ENCODE measurements at places on chromosomes 5 and 9. TPM values are rescaled to one million over a fixed set of nuclear protein-coding genes. Genes with fewer than 3 reads are reported as not detected.
A peak's percentile ranks its signal among the peaks of the same experiment; 100 is the strongest.

The NUDT2 gene
- total RNA-seq = 21.9 TPM

The ANKRD20A1 gene
- 2.4 TPM for total RNA-seq

The IRGM gene
- 2.1 TPM for total RNA-seq

The FRMPD1 gene
- not detected for total RNA-seq

The MARVELD2 gene
- total RNA-seq = 0.66 TPM

The INSYN2B gene
- total RNA-seq = not detected

The FBXL7 gene
- total RNA-seq = not detected

The FAM200C gene
- 0.76 TPM for total RNA-seq

The TLX3 gene
- total RNA-seq = not detected

DNA sequence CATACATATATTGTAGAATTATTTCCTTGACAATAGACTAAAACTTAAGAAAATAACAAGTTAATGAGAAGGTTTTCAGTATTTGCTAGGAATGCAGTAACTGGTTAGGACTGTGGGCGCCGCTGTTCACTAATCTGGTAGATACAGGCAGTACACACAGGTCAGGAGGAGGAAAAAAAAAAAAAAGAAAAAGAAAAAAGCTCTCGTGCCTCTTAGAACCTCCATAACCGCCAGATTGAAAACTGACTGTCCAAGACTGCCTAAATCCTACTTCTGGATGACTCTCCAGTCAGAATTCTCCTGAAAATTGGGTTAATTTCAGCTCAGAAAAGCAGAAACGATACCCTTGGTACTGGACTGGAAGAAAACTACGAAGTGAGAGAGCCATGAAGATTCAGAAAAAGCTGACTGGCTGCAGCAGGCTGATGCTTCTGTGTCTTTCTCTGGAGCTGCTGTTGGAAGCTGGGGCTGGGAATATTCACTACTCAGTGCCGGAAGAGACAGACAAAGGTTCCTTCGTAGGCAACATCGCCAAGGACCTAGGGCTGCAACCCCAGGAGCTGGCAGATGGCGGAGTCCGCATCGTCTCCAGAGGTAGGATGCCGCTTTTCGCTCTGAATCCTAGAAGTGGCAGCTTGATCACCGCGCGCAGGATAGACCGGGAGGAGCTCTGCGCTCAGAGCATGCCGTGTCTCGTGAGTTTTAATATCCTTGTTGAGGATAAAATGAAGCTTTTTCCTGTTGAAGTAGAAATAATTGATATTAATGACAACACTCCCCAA lies at the start of gene PCDHGA1:
TSS of gene PCDHGA1 (plus strand) at position 216 of the 782 bp plus-strand sequence.
- no peak for DNase-seq
- peaks cover 51% of the 10 kb centered on the region for H3K27me3 ChIP-seq
- no peaks in the 10 kb centered on the region for H3K36me3 ChIP-seq
- H3K4me1 ChIP-seq = peaks cover 6% of the 10 kb centered on the region

DNA sequence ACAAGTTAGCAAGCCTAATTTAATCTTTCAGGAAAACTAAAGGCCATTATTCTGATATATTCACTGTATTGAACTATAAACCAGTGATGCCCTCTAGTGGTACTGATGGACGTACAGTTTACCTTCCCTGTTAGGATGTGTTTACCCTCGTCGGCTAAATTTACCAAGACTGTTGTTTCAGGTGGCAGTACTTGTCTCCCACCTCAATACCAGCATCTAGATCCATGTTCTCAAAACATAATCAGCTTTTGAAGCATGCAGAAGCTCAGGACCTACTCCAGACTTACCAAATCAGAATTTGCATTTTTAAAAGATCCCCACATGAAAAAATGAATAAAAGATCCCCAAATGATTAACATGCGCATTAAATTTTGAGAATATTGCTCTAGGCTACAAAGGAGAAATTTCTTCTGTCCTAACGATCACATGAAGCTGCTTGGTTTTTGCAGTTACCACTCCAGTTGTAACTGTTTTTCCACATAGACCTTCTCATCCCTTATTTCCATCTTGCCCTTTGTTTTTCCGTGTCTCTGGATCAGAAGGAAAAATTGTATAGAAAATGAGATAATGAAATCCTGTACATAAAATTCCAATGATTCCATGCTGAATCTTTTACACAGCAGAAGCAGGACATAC lies 3.2 kb upstream of the BAAT start:
- H3K27me3 ChIP-seq = no peaks in the 10 kb centered on the region
- DNase-seq = no peak
- H3K27ac ChIP-seq = peak overlapping the region; percentile 15
- no peak overlapping the region for H3K4me3 ChIP-seq

DNA sequence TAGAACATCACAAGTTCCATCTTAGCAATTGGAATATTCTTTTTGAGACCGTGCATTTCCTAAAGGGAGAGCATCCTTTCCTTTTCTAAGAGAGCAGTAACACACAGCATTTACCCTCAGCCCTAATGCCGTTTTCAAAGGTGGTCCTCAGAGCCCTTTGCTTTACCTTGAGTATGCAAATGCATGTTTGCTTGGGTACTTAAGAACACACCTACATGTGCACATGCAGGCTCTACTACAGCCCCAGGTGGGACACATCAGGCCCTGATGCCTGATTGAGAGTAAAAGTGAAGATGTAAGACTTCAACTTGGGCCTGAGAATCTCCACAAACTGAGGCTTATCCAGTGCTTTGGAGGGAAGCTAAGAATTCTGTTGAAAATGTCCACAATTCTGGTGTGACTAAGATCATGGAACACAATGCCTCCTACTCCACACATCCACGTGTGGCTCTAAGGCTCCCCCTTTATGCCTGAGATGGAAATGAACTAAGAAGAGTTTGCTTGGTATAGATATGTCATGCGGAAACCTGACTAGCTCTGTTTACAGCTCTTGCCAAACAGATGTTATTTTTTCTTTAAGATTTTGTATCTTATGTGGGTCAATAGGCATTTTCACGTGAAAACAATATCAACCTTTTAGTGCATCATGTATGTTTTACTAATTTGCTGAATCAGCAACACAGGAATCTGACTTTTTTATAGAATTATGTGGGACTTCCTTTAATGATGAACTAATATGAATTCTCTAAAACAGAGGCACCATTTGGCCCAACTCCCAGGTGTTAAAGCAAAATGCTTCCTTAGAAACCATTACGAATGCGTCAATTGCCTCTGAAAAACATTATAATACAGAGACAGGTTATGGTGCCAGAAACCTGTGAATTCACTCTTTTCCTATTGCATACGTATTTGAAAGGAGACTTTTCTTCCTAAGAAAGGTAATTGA lies 48.9 kb upstream of the SLC2A8 start:
- no peaks in the 10 kb centered on the region for H3K36me3 ChIP-seq
- no peak for DNase-seq
- peaks cover 4% of the 10 kb centered on the region for H3K27me3 ChIP-seq
- H3K27ac ChIP-seq = no peak overlapping the region
- H3K4me1 ChIP-seq = no peaks in the 10 kb centered on the region
- H3K4me3 ChIP-seq = no peak overlapping the region

DNA sequence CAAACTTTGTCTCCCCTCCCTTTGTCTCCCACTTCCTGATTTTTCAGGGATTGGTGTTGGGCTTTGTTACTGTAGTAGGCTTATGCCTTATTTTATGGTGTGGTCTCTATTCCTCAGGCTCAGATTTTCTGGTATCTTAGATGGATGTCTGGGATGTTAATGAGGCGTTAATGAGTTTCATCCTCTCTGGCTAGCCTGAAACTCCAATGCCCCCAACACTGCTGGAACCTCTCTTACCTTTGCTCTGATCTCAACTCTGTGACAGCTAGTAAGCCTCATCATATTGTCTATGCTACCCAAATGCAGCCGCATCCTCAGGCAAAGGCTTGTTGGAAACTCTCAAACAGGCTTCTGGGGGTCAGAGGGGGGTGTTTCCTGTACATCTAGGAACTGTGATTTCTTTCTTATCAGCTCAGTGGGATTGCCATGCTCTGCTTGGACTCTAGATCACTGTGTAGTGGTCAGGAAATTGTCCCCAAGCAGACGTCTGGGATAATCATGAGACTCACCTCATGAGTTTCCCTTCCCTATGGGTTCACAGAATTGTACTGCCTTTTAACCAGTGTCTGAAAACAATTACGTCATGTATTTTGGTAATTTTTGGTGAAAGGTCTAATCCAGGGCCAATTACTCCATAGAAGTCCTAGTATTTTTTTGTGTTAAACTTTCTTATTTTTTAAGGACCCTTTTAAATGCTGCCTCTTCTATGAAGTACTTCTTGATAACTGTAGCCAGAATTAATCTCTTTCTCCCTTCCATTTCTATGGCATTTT lies 88.8 kb upstream of the TRPC7 start:
- no peak for DNase-seq
- H3K4me3 ChIP-seq = no peak overlapping the region
- no peak overlapping the region for H3K27ac ChIP-seq
- no peaks in the 10 kb centered on the region for H3K27me3 ChIP-seq

DNA sequence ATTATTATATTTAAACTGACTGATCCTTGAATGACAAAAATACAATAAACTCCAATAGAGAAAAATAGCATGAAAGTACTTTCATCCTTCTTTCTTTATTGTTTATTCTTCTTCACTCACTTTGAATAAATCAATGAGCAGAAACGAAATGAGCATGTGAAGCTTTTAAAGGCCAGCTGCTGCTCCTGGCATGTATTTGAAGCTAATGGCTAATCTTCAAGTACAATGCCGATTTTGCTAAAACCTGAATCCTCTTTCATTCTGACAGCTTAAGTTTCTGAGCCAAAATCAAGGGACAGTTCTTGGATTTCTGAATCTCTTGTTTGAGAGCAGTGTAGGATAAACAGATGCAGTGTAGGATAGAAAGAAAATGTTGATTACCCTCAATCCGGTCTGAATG lies 237.3 kb downstream of the CDH10 start:
- H3K36me3 ChIP-seq = no peaks in the 10 kb centered on the region
- DNase-seq = no peak
- H3K4me3 ChIP-seq = no peak overlapping the region
- H3K4me1 ChIP-seq = no peaks in the 10 kb centered on the region
- no peaks in the 10 kb centered on the region for H3K27me3 ChIP-seq

DNA sequence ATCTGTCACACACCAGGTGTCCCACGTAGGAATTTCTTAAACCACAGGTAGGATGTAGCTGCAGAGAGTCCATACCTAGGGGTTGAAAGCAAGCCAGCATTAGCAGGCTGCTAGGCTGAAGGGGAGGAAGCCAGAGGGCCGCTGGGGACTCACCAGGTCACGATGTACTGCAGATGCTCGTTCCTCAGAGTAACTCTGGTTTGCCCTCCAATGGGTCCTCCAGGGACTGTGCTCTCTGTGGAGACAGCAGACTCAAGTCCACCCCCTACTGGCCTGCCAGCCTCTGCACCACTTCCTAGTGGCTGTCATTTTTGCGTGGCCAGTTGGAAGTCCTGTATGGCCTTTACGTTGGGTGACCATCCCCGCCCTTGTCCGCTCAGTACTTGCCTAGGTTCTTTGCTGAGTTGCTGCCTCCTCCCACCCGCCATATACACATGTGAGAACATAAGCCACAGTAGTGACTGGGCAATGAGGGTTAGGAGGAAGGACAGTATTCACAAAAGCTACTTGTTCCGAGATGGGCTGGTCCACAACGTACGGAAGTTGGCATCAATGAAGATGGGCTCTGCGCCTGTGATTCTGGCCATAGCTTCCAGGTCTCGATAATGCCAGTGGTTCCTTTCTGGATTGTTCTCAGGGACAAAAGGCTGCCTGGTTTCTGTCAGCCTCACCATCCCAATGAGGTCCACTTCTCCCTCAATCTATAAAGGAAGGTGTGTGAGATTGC lies 4.1 kb downstream of the RPL7A start:
- H3K36me3 ChIP-seq = peaks cover 14% of the 10 kb centered on the region
- no peak overlapping the region for H3K4me3 ChIP-seq
- peaks cover 3% of the 10 kb centered on the region for H3K27me3 ChIP-seq

DNA sequence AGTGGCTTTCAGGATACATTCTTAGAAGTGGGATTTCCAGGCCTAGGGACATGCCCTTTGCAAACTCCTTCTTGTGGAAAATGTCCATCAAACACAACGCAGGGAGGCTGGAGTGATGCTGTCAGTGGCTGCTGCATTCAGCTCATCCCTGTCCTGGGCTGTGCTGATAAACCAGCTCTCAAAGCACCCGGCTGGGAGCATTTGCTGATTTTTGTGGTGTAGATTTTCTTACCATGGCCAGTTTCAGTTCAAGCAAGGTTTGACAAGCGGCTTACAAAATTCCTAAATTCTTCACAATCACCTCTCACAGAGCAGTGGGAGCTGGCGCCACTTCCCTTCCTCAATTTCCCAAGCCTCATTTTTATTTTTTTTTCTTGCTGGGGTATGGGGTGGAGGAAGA lies 28.2 kb downstream of the FAM163B start:
- H3K4me3 ChIP-seq = no peak overlapping the region
- H3K27ac ChIP-seq = no peak overlapping the region
- no peak for DNase-seq
- H3K27me3 ChIP-seq = peaks cover 87% of the 10 kb centered on the region
- peaks cover 13% of the 10 kb centered on the region for H3K4me1 ChIP-seq

GRCh38 chr9:133948561-133949485 lies 43.3 kb downstream of the VAV2 start:
- no peaks in the 10 kb centered on the region for H3K36me3 ChIP-seq
- H3K4me1 ChIP-seq = no peaks in the 10 kb centered on the region
- no peak overlapping the region for H3K27ac ChIP-seq
- H3K27me3 ChIP-seq = no peaks in the 10 kb centered on the region

Data from T-cell (primary cell).